ENCODE measurements at places on chromosomes 12 and 14. TPM values are rescaled to one million over a fixed set of nuclear protein-coding genes. Genes with fewer than 3 reads are reported as not detected.

GRCh38 chr14:58571769-58572472 lies 65.8 kb upstream of the DACT1 start:
- no peak for DNase-seq

DNA sequence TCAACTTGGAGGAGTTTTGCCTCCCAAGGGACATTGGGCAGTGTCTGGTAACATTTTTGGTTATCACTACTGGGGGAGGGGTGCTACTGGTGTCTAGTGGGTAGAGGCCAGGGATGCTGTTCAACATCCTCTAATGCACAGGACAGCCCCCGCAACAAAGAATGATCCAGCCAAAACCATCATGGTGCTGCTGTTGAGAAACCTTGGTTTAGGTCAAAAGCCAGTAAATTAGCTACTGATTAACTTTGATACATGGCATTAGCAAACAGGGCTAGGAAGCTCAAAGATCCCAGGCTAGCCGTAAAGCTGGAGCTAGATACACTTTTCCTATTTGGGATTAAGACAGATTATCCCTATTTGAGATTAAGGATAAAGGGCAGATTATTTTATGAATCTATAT lies 8.8 kb downstream of the ALKBH2 start:
- DNase-seq: no peak

DNA sequence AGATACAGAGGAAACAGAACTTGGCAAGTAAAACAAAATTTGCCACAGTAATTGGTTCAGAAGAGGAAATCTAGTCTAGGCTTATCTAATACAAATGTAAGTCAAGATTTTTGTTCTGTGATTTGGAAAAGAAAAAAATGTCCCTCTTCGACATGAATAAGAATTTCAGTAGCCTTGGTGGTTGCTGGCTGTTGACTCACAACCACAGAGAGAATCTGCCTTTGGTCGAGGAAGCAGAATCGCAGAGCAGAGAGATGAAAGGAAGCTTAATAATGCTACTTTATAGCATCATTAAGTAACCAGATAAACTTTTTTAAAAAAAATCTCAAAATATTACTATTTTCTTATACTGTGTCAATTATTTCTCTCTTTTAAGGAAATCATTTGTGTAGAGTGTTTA lies 1096.6 kb downstream of the FLRT2 start:
- DNase-seq: no peak

GRCh38 chr14:53408175-53408879 lies 255.2 kb upstream of the DDHD1 start:
- no peak for DNase-seq

DNA sequence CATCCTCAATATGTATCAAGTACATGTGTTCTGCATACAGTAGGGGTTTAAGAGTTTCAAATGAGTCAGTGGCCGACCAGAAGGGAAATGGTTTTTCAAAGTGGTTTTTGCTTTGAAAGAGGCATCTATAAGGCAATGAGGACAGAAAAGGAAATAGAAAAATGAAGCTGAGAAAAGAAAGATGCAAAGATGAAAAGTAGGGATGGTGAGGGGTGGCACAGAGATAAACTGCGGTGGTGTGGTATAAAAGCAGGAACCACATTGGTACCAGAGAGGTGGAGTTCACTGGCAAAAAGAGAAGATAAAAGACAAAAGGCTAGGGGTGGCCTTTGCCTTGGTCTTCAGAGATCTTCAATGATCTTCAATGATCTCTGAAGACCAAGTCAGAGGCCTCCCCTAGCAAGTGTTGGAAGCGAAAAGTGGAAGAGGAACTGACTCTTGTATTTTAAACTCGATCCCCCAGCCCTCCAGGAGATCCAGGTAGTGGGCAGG lies 144.0 kb upstream of the KRR1 start:
- no peak for DNase-seq

- DNase-seq: no peak
Measured at GRCh38 chr12:111224186-111225066, 144.5 kb downstream of the PHETA1 start.

GRCh38 chr14:99137001-99137700 lies 134.8 kb downstream of the BCL11B start:
- DNase-seq: no peak

DNA sequence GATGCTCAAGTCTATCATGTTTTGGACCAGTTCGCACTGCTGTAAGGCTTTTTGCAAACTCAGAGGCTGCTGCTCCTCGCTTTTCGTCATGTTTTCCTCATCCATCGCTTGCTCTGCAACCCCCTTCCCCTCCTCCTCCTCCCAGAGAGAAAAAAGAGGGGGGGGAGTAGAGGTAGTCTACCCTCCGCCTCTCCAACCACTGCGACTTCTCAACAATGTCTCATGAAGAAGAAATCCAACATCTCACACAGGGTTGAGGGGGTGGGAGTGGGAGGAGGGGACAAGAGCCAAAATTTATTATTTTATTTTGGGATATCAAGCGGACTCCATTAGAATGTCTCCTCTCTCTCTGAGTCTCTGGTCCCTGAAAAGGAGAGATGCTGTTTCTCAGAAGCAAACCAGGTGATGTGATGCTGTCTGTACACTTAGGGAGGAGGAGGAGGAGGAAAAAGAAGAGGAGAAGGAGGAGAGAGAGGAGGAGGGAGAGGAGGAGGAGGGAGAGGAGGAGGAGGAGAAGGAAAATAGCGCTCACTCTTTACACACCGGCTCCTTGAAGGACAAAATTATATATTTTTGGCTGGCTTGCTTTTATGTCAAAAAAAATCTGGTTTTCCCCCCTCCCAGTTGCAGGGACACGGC lies 520 bp downstream of the KSR2 start:
- no peak for DNase-seq

DNA sequence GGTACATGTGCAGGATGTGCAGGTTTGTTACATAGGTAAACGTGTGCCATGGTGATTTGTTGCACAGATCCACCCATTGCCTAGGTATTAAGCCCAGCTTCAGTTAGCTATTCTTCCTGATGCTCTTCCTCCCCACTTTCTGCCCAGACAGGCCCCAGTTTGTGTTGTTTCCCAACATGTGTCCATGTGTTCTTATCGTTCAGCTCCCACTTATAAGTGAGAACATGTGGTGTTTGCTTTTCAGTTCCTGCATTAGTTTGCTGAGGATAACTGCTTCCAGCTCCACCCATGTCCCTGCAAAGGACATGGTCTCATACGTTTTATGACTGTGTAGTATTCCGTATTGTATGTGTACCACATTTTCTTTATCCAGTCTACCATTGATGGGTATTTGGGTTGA lies 251.7 kb upstream of the NOVA1 start:
- DNase-seq: no peak

DNA sequence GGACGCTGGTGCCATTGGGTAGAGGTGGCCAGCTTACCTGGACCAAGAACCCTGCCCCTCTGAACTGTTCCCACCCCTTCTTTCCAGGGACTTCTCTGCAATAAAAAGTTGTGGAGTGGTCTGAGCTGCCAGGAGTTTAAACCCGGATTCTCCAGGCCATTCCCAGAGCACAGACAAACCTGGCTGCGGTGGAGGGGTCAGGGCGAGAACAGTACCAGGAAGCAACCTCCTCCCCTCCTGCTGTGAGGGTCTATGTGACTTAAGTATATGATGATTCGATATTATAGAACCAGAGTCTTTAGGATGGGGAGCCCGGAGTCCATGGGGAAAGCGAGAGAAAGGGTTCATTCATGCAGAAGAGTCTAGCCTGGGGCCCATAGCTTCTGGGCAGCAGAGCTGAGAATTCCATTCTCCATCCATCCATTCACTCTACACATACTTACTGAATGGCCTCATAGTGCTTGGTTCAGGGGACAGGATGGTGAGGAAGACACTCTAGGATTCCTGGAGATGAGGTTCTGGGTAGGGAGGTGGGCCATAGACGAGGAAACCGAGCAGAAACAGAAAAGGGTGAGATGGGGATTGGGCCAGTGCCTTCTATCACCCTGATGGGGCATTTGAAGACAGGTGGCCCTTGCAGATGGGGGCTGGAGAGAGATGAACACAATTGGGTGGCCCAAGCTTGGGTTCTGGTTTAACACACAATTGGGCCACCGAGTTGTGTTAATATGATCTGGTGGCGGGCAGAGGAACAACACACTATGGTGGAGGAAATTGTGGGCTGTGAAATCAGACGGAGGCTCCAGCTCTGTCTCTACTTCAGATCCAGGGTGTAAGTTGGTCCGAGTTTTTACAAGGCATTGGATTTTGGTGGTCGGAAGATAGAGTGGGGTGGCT lies 5.2 kb downstream of the KRT86 start:
- DNase-seq: peak; percentile 27

- DNase-seq: no peak
Measured at GRCh38 chr12:132689227-132689626, 1.8 kb downstream of the PXMP2 start.

- DNase-seq: no peak
Measured at GRCh38 chr12:4037747-4038312, 164.6 kb upstream of the PARP11 start.

- no peak for DNase-seq
Measured at GRCh38 chr14:97413966-97414717, 617.0 kb downstream of the VRK1 start.

GRCh38 chr14:98325761-98326160 lies 946.2 kb downstream of the BCL11B start:
- no peak for DNase-seq

DNA sequence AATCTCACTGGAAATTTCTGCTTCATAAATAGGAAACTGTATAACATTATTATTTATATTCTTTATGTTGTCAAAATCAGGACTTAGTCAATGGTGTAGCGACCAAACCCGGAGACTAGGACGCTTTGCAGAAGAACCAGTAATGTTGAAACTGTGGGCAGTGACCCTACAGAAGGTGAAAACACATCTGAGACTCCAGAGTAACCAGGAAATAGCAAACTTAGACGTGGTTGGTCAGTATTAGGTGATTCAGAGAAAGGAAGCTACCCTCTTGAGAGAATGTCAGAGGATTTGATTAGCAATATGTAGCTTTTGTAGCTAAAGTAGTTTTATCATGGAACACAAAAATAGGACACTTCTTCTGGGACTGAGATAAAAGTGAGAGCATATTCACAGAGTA lies 381.9 kb downstream of the SLC16A7 start:
- no peak for DNase-seq

DNA sequence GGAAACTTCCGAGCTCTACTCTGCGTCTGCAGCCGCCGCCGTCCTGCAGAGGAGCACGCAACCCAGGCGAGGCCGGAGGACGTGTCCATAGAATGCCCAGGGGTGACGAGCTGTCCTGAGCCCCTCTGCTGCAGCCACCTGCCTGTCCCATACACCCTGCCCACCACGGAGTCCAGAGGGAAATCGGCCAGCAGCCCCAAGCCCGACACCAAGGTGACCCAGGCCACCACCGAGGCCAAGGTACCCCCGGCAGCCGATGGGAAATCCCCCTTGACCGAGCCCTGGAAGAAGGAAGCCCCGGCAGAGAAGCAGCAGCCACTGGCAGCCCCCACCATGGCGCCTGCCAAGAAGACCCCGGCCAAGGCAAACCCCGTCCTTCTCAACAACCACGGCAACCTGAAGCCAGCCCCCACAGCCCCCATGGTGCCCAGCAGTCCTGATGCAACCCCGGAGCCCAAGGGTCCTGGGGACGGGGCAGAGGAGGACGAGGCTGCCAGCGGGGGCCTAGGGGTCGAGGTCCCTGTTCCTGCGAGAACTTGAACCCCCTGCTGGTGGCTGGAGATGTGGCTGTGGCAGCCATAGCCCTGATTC lies 128.7 kb upstream of the C14orf180 start:
- no peak for DNase-seq

- DNase-seq: peak; percentile 2
Measured at GRCh38 chr12:111149299-111149698, 219.6 kb downstream of the PHETA1 start.

DNA sequence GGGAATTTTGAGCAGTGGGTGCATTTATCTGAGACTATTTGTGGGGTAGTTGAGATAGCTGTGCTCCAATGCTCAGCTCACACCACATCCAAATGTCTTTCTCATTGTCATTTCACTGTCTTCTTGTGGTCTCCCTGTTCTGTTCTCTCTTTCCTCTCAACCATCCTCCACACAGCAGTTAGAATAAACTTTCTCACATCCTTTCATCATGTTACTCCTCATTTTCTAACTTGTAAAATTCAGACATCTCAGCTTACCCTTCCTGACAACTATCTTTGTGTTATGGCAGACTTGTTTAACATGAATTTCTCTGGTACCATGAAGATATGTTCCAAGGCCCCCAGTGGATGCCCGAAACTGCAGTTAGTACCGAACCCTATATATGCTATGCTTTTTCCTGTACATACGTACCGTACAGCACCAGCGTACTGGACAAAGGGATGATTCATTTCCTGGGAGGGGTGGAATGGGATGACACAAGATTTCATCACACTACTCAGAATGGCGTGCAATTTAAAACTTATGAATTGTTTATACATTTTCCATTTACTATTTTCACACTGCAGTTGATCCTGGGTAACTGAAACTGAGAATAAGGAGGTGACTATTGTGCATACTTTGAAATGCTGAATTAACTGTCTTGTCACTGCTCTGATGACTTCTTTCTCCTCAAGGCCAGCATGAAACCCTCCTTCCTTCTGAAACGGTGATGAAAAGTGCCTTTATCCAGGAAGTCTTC lies 177.1 kb upstream of the SLC38A2 start:
- DNase-seq: no peak

- DNase-seq: peak; percentile 83
Measured at GRCh38 chr14:106185837-106186233, 659.5 kb downstream of the TMEM121 start.

- DNase-seq: no peak
Measured at GRCh38 chr12:2311020-2311778, 258.4 kb downstream of the CACNA1C start.

- peak; percentile 86 for DNase-seq
Measured at GRCh38 chr14:24312736-24313507, 1.6 kb downstream of the LTB4R start.

The C12orf60 gene
- polyA plus RNA-seq: 0.96 TPM

The FAM181A gene
- polyA plus RNA-seq: not detected

The C1S gene
- polyA plus RNA-seq: 102 TPM

The TPH2 gene
- polyA plus RNA-seq: not detected

The CLMN gene
- polyA plus RNA-seq: 4.7 TPM

The MAGOHB gene
- 22.7 TPM for polyA plus RNA-seq

The PRB4 gene
- not detected for polyA plus RNA-seq

The KTN1 gene
- polyA plus RNA-seq: 53.1 TPM

The CBLN3 gene
- 5.8 TPM for polyA plus RNA-seq

The TTC9 gene
- 7.3 TPM for polyA plus RNA-seq
